ENCODE measurements at places on chromosomes 4 and X. TPM values are rescaled to one million over a fixed set of nuclear protein-coding genes. Genes with fewer than 3 reads are reported as not detected.

The ARHGAP36 gene
- total RNA-seq: not detected

The FRMD7 gene
- total RNA-seq: 0.05 TPM

The CENPC gene
- total RNA-seq: 9.5 TPM

The GPM6B gene
- total RNA-seq: 231 TPM

The USP17L29 gene
- total RNA-seq: not detected

The POLA1 gene
- 24.2 TPM for total RNA-seq

The NFXL1 gene
- 4.3 TPM for total RNA-seq

The SSX4B gene
- total RNA-seq: 0.42 TPM

The CXCL10 gene
- total RNA-seq: not detected

The PAGE5 gene
- 18.9 TPM for total RNA-seq

The VSIG1 gene
- not detected for total RNA-seq

The GBA3 gene
- total RNA-seq: 0.43 TPM

The TREX2 gene
- total RNA-seq: 0.40 TPM

The PCDH19 gene
- not detected for total RNA-seq

The EFHC2 gene
- total RNA-seq: not detected

The HSFX3 gene
- total RNA-seq: not detected

The P2RY8 gene
- total RNA-seq: not detected

The WDR17 gene
- total RNA-seq: 9.9 TPM

The TMEM35A gene
- total RNA-seq: not detected

The SMIM31 gene
- total RNA-seq: 0.56 TPM

The INTU gene
- total RNA-seq: 2.8 TPM

The KCTD8 gene
- not detected for total RNA-seq

The NPNT gene
- not detected for total RNA-seq

The GAGE1 gene
- 67.5 TPM for total RNA-seq

The LUZP4 gene
- total RNA-seq: 22.2 TPM
